ENCODE measurements at places on chromosomes 3 and 15. TPM values are rescaled to one million over a fixed set of nuclear protein-coding genes. Genes with fewer than 3 reads are reported as not detected.

DNA sequence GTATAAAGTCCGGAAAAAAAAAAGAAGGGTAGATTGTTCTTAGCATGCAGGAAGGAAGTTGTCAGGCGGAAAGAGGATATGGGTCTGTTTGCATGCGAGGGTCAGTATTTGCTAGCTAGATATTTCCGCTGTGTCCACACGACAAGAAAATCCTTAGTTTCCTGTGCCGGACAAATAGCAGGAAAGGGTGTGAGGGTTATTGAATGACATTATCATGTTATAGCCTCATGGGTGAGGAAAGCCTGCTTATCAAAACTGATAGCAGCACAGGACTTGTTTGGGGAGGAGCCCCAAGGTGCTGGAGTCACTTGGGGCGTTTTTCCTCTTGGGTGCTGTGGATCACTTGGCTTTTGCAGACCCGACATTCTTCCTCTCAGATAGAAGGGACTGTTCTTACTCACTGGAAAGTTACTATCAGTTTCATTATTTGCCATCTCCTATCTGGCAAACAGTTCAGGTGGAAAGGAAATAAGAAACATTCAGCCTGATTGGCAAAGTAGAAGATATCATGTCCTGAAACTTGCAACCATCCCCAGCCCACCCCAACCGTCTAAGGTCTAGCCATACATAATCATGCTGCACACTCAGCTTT is 127.2 kb upstream of the DPH6 start:
- DNase-seq: no peak

- DNase-seq: peak; percentile 14
These were observed 56.2 kb upstream of the SPATA12 start for GRCh38 chr3:57004229-57004628.

The ADAMTS9 gene
- 3.1 TPM for total RNA-seq

- DNase-seq: peak; percentile 25
These were observed 13.7 kb downstream of the ACSBG1 start for GRCh38 chr15:78220713-78221112.

- DNase-seq: no peak
These were observed 162.6 kb downstream of the SERPINI1 start for GRCh38 chr3:167898091-167898490.

DNA sequence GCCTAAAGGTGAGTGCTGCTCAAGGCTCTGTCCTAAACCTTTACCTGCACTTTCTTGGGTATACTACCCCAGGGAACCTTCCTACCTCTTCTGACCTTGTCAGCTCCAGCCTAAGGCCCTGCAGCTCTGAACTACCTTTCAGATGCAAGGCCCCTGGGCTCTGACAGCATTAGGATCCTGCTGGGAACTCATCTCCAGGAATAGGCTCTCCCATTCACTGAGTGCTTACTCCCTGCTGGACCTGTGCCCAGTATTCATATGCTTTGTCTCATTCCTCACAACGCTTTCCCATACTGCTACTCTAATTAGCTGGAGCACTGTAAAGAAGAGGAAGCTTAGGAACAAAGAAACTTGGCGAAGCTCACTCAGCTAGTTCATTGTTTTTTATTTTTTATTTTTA is 53.8 kb upstream of the RAB6B start:
- peak; percentile 36 for DNase-seq

- DNase-seq: peak; percentile 19
These were observed 10.3 kb downstream of the TM2D3 start for GRCh38 chr15:101641894-101642293.

The P2RY12 gene
- not detected for total RNA-seq

GRCh38 chr3:112123548-112123947 is 9.5 kb downstream of the GCSAM start:
- no peak for DNase-seq

The CLEC3B gene
- 2.4 TPM for total RNA-seq

The KLHDC8B gene
- 28.1 TPM for total RNA-seq

- DNase-seq: no peak
These were observed 44.8 kb downstream of the DCBLD2 start for GRCh38 chr3:98856724-98857123.

DNA sequence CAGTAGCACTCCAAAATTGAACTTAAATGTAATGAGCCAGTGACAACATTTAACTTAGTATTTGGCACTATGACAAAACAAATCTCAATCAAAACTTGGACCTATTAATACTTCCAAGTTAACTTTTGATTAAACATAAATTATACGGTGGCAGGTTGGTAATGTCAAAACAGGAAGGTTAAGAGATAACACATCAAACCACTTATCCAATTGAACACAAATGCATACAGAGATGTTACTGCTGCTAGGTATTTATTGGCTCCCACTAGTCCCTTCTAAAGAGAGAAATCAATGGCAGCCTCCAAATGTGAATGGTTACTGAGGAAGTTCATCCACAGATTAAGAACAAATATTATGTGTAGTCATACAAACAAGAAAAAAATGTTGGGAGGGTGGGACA is 1.8 kb downstream of the GSK3B start:
- DNase-seq: no peak

DNA sequence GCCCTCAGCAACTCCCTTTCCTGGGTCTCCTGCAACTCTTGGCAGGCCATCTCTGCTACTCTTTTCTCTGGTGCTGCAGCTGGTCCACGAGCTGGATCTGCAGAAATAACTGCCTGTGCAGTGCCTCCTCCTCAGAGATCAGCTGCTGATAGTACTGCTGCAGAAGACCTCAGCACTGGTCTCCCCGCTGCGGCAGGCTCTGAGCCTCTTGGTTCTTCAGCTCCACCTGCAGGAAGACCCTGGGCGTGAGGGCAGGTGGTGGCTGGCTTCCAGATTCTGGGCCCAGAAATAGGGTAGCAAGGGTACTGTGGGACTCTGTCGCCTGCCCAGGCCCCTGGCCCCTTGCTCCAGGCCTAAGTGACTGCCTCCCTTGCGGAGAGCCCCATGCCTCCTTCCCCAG is 79.7 kb upstream of the C2CD4B start:
- DNase-seq: no peak

Data from RPMI7951 (cell line).